AG04450 (cell line): ENCODE measurements at places on chromosomes 7 and 10. TPM values are rescaled to one million over a fixed set of nuclear protein-coding genes. Genes with fewer than 3 reads are reported as not detected.

DNA sequence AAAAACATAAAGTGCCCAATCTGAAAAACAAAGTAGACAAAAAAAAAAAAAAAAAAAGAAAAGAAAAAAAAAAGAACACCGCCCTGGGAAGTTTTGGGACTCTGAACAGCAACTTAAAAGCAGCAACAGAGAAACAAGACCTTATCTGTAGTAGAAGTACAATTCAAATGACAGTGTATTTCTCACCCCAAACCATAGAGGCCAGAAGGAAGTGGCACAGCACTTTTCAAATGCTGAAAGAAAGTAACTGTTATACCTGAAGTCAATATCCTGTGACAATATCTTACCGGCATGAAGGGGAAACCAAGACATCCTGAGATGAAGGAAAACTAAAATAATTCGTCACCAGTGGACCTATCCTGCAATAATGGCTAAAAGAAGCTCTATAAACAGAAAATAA, 112.1 kb downstream of the DNAJC1 start:
- DNase-seq, result no peak

DNA sequence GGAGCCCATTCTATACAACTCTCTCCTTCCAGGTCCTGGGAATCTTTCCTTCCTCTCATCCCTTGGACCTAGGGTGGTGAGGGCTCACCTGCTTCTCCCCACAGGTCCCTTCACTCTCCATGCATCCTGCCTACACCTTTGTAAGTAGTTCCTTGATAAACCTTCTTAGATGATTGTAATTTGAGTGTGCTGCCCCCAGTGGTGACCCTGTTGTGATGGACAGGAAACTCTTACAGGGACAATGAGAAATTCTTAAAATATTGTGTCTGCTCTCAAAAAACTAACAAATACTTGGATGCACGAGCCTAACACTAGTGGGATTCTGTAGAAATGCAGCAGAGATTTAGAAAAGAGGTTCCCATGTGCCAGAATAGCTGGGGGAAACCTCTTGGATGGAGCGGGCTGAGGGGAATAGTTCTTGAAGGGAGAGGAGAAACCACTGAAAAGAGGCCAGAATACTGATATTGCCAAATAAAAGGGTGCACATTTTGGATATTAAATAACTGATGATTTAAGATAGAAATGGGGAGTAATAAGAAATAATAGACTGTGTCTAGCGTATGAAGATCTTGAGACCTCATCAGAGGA, 6.7 kb upstream of the PAXIP1 start:
- DNase-seq, result no peak

- DNase-seq, result no peak
These were observed 90.0 kb downstream of the PLXNA4 start for GRCh38 chr7:132486274-132486610.

DNA sequence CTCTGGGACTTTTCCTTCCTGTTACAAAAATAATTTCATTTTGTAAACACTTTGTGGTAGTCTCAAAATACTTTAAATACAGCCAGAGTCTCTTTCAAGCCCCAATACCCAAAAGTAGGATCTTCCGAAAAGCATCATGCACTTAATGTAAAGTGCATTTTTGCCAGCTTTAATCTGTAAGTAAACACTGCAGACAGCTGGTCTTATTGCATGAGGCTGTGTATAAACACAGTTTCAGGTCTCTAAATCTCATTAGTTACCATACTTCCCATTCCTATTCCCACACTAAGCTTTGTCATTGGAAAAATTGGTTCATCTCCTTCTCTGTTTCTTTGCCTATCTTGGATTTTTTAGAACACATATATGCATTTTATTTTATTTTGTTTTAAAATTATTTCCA, 87.6 kb upstream of the GNAI1 start:
- no peak for DNase-seq

- DNase-seq, result no peak
These were observed 28.2 kb downstream of the SKIDA1 start for GRCh38 chr10:21497177-21497807.

GRCh38 chr10:50874723-50875122, 10.7 kb downstream of the A1CF start:
- no peak for DNase-seq

DNA sequence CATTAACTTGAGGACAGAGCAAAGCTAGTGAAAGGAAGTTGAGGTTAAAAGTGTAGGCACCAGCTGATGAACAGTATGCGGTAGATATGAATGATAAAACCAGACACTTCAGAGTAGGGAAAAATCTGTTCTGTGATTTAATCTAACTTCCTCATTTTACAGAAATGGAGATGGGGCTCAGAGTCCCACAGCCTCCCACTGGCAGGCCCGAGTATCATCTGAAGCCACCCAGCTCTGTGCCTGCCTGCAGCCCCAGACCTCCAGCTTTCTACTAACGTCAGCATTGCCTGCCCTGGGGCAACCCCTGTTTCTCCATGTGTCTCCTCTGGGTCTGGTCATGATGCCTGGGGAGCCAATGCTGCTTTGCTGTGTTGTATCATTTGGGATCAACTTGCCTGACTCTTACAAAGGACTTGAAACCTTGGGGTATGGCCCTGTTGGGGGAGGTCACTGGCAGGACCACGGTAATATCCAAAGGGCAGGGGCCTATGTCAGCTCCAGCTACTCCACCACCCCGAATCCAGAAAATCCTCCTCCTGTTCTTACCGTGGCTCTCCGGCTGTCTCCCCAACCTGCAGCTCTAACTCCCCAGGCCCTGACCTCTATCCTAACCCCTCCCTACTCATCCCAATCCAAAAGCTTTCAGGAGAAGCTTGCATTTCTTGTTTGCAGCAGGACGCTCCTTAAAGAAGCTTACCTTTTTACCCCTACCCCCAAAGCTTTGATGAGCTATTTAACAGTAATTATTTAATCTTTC, 56.2 kb upstream of the NPY start:
- DNase-seq, result no peak

The EGR2 gene
- polyA plus RNA-seq, result 0.57 and 0.61 TPM in 2 replicates

The HPSE2 gene
- polyA plus RNA-seq, result not detected in 2 replicates

The PTPN12 gene
- polyA plus RNA-seq, result 41.4 and 45.3 TPM in 2 replicates
